ENCODE measurements at places on chromosomes 7 and 10.

DNA sequence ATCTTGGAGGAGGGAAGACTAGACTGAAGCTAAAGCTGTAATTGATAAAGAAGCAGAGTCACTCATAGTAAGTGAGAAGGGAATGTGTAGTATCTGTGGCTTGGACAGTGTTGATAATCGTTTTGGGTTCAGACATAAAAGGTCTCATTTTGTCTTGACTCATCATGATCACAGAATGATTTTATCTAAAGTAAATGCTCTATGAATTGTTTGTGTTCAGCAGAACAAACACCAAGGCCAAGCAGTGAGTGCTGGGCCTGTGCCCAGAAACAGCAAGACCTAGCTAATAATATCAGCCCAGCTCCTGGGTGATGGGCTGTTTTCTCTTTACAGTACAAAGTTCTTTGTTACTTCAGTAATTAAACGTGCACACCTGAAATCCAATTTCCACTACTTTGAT lies 26.7 kb upstream of the CD36 start:
- DNase-seq: no peak

GRCh38 chr10:43227911-43228782 lies 38.7 kb downstream of the RASGEF1A start:
- DNase-seq: peak; percentile 14

- no peak for DNase-seq
These were observed 550 bp upstream of the CALU start for GRCh38 chr7:128738570-128739047.

DNA sequence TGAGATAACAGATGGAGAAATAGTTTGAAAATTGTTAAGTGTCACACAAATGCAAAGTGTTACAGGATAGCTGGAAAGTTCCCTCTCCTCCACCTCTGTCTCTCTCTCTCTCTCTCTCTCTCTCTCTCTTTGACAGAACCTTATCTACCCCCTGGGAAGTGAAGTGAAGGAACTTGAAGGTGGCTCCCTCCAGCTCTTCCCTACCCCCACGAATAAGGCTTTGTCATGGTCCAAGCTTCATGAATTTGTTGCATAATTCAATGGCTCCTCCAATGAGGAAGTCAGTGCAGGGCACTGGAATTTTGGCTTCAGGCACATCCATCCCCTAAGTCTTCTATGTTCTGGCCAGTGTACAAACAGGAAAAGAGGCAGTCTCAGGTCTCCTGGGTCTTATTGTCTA lies 66.4 kb downstream of the CDHR3 start:
- DNase-seq: no peak

DNA sequence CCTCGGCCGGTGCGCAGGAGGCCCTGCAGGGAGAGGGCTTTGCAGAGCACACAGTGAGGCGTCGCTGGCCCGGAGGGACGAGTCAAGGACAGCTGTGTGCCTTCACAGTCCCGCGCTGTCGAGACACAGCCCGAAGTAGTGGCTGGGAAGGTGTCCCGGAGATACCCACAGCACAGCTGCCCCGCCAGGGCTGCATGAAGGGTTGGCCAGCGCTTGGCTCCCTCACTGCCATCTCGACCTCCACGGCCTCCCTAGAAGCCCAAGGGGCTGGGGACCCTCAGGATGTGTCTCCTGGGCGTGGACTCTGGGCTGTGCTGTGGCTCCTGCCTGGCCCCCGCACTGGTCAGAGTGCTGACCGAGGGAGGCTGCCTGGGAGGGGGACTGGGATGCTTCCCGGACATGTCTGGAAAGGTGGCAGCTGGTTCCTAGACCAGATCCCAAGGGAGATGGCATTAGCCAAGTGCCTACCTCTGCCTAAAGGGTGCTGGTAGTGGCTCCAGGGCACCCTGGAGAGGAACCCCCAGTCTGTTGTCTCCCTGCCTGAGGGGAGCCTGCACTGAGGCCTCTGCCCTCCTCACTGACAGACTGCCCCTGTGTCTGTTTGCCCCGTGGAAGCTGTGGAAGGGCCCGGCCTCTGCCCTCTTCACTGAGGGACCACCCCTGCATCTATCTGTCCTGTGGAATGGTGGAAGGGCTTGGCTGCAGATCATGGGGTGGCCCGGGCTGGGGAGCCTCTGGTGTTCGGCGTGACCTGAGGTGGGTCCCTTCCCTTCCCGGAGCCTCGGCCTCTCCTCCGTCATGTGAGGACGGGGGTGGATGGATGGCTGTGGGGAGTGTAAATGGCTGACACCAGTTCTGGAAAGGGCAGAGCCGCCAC lies 5.8 kb downstream of the ELFN1 start:
- peak; percentile 33 for DNase-seq

- DNase-seq: no peak
These were observed 223.1 kb upstream of the KLF14 start for GRCh38 chr7:130957137-130957513.

- DNase-seq: no peak
These were observed 13.4 kb downstream of the NOC3L start for GRCh38 chr10:94349327-94349726.

- DNase-seq: peak; percentile 71
These were observed 13.8 kb upstream of the SEC24C start for GRCh38 chr10:73730153-73730906.

DNA sequence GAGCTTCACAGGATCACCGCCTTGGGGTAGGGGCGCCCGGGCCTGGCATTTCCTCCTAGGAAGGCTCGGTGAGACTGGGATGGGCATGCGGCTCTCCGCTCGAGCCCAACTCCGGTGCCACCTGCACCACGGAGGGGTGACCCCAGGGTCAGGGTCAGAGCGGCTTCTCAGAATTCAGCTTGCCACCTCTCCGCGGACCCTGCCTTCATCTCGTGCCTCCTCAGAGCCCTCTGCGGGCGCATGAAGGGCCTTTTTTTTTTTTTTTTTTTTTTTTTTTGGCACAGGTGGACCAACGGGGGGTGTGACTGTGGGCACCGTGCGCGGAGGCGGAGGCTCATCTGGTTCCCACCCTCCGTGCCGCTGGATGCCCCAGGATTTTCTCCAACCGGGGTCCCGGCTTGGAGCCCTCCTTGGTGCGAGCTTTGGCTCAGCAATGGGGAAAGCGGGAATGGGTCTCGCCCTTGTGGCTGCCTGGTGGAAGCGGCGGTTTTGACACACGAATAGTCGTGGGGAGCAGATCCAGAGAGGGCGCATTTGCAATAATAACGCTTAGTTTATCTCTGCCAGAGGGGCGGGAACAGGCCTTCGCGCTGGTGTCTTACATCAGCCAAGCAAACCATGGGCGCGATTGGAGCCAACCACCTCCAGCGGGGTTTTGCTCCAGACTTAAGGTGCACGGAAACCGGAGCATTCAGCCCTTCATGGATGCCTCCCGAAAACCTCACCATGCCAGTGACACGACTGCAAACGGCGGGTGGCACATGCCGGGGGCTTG lies 5.0 kb upstream of the TNRC18 start:
- peak; percentile 71 for DNase-seq

GRCh38 chr7:3157566-3158287 lies 114.1 kb upstream of the CARD11 start:
- DNase-seq: no peak

DNA sequence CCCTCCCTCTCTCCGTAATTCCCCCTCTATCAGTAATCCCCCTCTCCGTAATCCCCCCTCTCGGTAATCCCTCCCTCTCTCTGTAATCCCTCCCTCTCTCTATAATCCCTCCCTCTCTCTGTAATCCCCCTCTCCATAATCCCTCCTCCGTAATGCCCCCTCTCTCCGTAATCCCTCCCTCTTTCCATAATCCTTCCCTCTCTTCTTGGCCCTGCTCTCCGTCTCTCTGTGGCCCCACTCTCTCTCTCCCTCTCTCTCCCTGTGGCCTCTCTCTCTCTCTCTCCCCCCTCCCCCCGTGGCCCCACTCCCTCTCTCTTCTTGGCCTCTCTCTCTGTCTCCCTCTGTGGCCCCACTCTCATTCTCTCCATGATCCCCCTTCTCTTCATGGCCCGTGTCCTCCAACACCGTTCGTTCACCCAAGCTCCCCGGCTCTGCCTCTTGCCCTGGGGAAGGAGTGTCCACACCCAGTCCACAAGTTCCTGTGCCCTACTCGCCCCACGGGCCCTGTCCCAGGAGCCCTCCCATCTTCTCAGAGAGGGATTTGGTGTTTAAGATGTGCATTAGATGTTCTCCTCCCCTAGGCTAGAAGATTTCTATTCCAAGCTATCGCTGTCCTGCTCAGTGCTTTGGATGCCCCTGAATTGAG lies 19.8 kb downstream of the SHH start:
- no peak for DNase-seq

GRCh38 chr7:128003787-128004186 lies 27.4 kb downstream of the LRRC4 start:
- no peak for DNase-seq

- no peak for DNase-seq
These were observed 97.9 kb upstream of the STEAP1B start for GRCh38 chr7:22597844-22598243.

GRCh38 chr7:74002474-74003017 lies 25.4 kb upstream of the ELN start:
- DNase-seq: no peak

- DNase-seq: no peak
These were observed 116.7 kb upstream of the C7orf33 start for GRCh38 chr7:148473703-148474480.

- no peak for DNase-seq
These were observed 264.8 kb downstream of the KIF20B start for GRCh38 chr10:89966211-89966610.

DNA sequence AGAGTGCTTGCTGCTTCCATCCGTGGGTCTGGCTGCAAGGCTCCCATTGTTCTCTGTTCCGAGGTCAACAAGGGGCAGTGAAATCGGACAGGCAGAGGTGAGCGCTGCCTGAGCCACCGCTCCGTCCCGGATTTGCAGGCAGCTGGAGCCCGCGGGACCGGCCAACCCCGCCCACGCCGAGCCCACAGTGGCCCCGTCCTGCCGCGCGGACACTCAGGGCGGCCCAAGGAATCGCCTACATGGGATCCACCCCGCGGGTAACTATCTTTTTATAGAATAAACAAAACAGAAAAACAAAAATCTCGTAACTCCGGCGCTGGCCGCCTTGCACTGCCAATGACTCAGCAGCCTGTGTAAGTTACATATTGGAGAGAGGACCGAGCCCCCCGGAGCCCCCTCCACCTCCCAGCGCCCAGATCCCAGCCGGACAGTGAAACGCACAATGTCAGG lies 1.9 kb downstream of the BNIP3 start:
- no peak for DNase-seq

- DNase-seq: no peak
These were observed 527.6 kb upstream of the ANKRD30A start for GRCh38 chr10:36597756-36598320.

- no peak for DNase-seq
These were observed 69.2 kb upstream of the INSIG1 start for GRCh38 chr7:155228459-155228845.

GRCh38 chr10:23065181-23065948 lies 30.0 kb upstream of the MSRB2 start:
- no peak for DNase-seq

DNA sequence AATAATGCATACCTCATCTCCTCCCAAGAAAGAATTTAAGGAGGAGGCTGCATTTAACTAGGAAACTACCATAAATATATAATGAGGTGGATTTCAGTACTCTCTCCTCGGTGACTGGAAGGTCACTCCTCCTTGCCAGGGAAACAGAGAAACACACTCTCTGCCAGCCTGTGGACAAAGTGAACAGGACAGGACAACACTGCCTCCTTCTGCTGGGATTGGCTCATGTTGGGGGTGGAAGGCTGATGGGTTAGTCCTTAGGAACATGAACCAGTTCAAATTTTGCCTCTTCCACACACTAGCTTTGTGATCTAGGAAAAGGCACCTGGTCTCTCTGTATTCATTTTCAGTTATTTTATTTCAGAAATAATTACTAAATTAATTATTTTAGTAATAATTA lies 50.6 kb upstream of the STEAP4 start:
- DNase-seq: no peak

GRCh38 chr10:119166564-119166963 lies 1.1 kb upstream of the SFXN4 start:
- no peak for DNase-seq

- DNase-seq: no peak
These were observed 221.0 kb downstream of the AUTS2 start for GRCh38 chr7:69819333-69819705.
